ENCODE measurements at places on chromosomes 11 and 22. TPM values are rescaled to one million over a fixed set of nuclear protein-coding genes. Genes with fewer than 3 reads are reported as not detected.

DNA sequence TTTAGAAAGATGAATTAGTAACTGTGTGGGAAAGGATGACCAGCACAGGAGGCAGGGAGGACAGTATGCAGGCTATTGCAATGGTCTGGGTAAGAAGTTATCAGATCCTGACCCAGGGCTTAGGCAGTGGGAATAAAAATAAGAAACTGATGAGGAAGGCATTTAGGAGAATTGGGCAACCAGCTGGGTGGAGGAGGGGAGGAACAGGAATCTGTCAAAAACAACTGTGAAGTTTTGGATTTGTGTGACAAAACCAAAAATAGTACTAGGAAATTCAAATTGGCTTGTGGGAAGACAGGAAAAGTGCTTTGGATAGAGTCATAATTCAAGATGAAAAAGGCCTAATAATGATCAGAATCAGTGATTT is 27.9 kb downstream of the MMP13 start:
- no peaks in the 10 kb centered on the region for H3K27me3 ChIP-seq
- H3K36me3 ChIP-seq, result no peaks in the 10 kb centered on the region
- no peak for DNase-seq
- H3K4me3 ChIP-seq, result no peak overlapping the region
- H3K4me1 ChIP-seq, result no peaks in the 10 kb centered on the region

DNA sequence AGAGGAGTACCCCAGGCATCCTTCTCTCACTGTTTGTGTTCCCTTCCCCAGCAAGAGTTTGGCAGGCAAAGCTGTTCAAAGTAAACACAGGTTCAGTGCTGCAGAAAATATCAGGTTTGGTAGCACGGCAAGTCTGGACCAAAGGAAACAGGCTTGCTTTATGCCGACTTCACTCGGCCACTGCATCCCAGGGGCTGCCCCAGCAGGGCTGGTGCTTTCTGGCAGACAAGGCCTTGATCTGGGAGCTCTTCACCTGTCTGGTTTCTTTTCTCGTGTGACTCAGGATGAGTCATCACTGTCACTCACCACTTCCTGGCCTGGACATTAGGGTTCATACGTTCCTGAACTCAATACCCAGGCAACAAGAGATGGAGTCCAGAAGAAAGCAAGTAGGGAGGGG is 52.6 kb upstream of the NAV2 start:
- H3K4me3 ChIP-seq, result no peak overlapping the region
- no peak for DNase-seq
- H3K27me3 ChIP-seq, result no peaks in the 10 kb centered on the region

GRCh38 chr22:46416520-46416871 is 81.0 kb downstream of the TRMU start:
- no peaks in the 10 kb centered on the region for H3K27me3 ChIP-seq
- no peaks in the 10 kb centered on the region for H3K4me1 ChIP-seq
- H3K27ac ChIP-seq, result no peak overlapping the region
- no peaks in the 10 kb centered on the region for H3K36me3 ChIP-seq
- no peak for DNase-seq
- no peak overlapping the region for H3K4me3 ChIP-seq

DNA sequence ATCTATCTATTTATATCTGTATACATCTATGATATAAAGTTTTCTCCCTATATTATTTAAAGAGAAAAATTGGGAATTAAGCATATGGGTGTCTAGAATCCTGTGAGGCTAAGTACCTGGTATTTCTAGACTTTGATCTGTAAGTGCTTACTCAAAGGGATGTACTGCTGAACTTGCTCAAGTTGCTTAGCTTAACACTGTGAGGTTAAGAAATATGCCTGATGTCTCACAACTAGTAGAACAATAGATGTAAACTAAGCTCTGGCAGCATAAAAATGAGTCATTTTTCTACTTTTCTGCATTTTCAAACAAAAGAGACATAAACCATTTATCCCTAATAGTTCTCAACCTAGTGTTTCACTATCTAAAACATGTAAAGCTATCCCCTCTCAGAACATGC is 744.4 kb upstream of the ANO3 start:
- no peak overlapping the region for H3K4me3 ChIP-seq
- no peaks in the 10 kb centered on the region for H3K36me3 ChIP-seq
- H3K27ac ChIP-seq, result no peak overlapping the region
- H3K27me3 ChIP-seq, result no peaks in the 10 kb centered on the region

The MTFP1 gene
- 7.3 TPM for total RNA-seq

The CRYAB gene
- total RNA-seq, result 84.6 TPM

DNA sequence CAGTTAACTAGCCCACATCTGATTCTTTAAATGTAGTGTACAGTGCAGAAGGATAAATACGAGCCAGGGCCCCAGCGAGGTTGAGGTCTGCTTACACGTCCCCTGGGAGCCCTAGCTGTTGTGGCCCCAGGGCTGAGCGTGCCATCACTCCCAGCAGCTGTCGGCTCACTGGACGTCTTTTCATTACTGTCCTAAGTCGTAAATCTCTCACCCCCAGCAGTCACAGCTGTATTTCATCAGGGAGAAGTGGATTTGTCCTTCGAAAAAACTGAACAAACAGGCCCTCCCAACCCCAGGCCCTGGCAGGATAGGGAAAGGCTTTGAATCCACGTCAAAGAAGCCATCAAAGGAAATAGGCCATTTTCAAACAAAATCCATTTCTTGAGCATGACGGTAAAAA is 110.4 kb upstream of the CSNK2A3 start:
- H3K27ac ChIP-seq, result no peak overlapping the region
- H3K36me3 ChIP-seq, result no peaks in the 10 kb centered on the region
- H3K4me3 ChIP-seq, result no peak overlapping the region

The FAM83F gene
- total RNA-seq, result 1.7 TPM

DNA sequence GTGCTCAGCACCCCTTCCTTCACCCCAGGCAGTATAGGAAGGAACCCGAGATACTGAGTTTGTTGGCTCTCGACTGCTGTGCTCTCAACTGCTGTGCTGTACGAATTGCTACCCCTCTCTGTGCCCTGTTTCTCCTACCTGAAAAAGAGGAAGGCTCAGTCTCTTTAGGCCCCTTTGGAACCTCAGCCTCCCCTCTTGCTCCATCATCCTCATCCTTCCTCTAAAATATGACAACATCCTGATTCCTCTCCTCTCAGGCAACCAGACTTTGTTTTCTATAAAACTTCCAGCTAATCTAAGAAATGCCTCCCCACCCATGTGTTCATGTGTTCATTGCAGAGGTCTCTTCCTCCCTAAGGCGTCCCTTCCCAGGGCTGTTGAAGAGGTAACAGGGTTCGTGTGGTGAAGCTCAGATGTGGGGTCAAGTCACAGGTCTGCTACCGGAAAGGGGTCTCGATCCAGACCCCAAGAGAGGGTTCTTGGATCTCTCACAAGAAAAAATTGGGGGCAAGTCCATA is 35.5 kb upstream of the CD82 start:
- no peak for DNase-seq
- no peaks in the 10 kb centered on the region for H3K36me3 ChIP-seq
- H3K4me3 ChIP-seq, result no peak overlapping the region
- no peaks in the 10 kb centered on the region for H3K27me3 ChIP-seq

- H3K27me3 ChIP-seq, result no peaks in the 10 kb centered on the region
- no peaks in the 10 kb centered on the region for H3K4me1 ChIP-seq
- no peak overlapping the region for H3K27ac ChIP-seq
- H3K36me3 ChIP-seq, result no peaks in the 10 kb centered on the region
These were observed 45.4 kb downstream of the TP53I11 start for GRCh38 chr11:44905131-44905866.

- no peak overlapping the region for H3K27ac ChIP-seq
- H3K4me3 ChIP-seq, result no peak overlapping the region
- no peak for DNase-seq
- H3K36me3 ChIP-seq, result no peaks in the 10 kb centered on the region
- peaks cover 1% of the 10 kb centered on the region for H3K4me1 ChIP-seq
- H3K27me3 ChIP-seq, result no peaks in the 10 kb centered on the region
These were observed 2.0 kb upstream of the ZNF195 start for GRCh38 chr11:3380706-3381545.

The UBQLNL gene
- 1.3 TPM for total RNA-seq

The DEUP1 gene
- 0.72 TPM for total RNA-seq

DNA sequence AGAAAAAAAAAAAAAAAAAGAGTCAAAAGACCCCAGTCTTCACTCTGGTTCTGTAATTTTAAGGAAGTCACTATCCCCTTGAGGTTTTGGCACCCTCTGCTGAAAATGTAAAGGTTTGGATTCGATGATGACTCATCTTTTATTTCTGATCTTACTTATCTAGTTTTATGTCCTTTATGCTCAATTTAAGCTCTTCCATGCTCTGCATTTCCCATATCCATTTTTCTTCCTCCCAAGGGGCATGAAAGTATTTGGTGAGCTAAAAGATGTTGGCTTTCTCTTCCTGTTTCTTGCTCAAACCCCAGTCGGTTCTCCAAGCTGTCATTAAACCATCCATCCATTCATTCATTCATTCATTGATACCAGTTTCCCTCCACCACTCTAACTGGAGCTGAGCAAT is 61.0 kb upstream of the CDON start:
- peak overlapping the region; percentile 64 for H3K27ac ChIP-seq
- DNase-seq, result no peak

- no peaks in the 10 kb centered on the region for H3K4me1 ChIP-seq
- no peaks in the 10 kb centered on the region for H3K27me3 ChIP-seq
- H3K4me3 ChIP-seq, result no peak overlapping the region
- no peak for DNase-seq
These were observed 93.2 kb upstream of the APOA1 start for GRCh38 chr11:116930586-116930985.

DNA sequence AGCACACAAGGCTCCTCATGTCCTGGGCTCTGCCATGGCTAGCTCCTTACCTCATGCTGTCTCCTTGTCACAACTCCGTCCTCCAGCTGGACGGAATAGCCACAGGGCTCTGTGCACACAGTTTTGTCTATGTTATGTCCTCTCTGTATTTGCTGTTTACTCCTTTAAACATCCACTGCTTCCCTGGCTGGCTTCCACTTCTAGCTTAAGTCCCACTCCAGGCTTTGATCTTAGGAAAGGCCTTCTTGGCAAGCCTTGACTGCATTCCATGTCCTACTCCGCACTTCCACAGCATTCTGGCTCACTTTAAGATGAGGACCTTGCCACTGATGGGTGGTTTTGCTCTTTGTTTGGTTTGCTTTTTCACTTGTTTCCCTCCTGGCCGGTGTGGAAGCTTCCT is 22.9 kb upstream of the ROBO3 start:
- no peak overlapping the region for H3K4me3 ChIP-seq
- peaks cover 13% of the 10 kb centered on the region for H3K27me3 ChIP-seq
- peaks cover 5% of the 10 kb centered on the region for H3K4me1 ChIP-seq
- H3K27ac ChIP-seq, result no peak overlapping the region
- DNase-seq, result no peak

DNA sequence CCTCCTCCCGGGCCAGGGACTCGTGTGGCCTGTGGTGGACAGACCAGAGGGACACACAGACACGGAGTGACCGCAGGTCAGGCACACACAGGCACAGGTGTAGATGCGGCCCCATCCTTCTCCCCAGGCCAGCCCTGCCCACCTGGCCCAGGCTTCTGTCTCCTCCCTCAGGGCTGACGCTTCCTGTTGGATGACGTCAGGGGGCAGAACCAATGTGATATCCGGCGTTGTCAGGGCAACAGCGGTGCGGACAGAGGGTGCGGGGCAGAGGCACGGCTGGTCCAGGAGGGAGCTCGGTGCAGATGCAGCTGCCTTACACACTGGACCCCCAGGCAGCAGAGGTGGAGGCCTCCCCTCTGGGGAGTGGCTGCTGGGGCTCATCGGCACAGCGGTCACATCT is 2.9 kb upstream of the TUBGCP6 start:
- no peak for DNase-seq
- no peak overlapping the region for H3K4me3 ChIP-seq
- H3K27ac ChIP-seq, result no peak overlapping the region
- no peaks in the 10 kb centered on the region for H3K36me3 ChIP-seq
- peaks cover 14% of the 10 kb centered on the region for H3K4me1 ChIP-seq

- DNase-seq, result no peak
- no peaks in the 10 kb centered on the region for H3K36me3 ChIP-seq
- H3K27me3 ChIP-seq, result no peaks in the 10 kb centered on the region
- peaks cover 5% of the 10 kb centered on the region for H3K4me1 ChIP-seq
These were observed 3.5 kb upstream of the FEZ1 start for GRCh38 chr11:125499563-125499962.

GRCh38 chr11:47186700-47187695 is 764 bp upstream of the PACSIN3 start:
- H3K4me3 ChIP-seq, result peak overlapping the region; percentile 61
- H3K27ac ChIP-seq, result peak overlapping the region; percentile 94
- H3K4me1 ChIP-seq, result peaks cover 8% of the 10 kb centered on the region
- H3K27me3 ChIP-seq, result no peaks in the 10 kb centered on the region
- no peaks in the 10 kb centered on the region for H3K36me3 ChIP-seq

DNA sequence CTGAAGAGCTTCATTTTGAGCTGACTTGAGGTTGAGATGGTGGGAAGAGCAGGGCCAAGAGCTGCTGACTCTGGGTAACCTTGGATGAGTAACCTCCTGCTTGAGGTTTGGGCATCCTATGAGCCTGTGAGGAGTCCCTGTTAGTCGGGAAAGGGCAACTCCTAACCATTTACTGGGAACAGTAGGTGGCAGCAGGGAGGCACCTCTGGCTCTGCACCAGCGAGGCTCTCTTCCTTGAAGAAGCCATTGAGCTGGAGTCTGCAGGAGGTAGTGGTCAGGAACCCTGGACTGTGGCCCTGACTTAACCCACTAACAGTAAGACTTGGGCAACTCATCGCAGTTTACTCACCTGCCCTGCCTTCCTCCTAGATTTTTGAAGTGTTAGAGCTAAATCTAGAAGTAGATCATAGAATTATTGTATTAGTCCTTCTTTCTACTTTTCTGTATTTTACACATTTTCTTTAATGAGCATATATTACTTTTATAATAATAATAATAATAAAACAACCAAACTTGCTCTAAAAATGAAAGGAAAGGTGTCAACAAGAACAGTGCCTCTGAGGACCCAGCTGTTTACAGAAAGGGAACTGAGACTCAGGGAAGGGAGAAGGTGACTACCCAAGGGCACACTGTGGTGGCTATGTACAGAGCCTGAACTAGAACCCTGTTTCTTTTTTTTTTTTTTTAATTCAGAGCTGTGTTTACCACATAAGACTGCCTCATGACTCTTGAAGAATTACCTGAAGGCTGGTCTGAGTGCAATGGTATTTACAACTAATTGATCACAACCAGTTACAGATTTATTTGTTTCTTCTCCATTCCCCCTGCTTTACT is 47.5 kb downstream of the MEI1 start:
- DNase-seq, result peak; percentile 57
- no peaks in the 10 kb centered on the region for H3K27me3 ChIP-seq
- H3K27ac ChIP-seq, result no peak overlapping the region
- H3K4me1 ChIP-seq, result no peaks in the 10 kb centered on the region

The MYOD1 gene
- total RNA-seq, result not detected

The C11orf52 gene
- 5.9 TPM for total RNA-seq

- no peak overlapping the region for H3K27ac ChIP-seq
- H3K27me3 ChIP-seq, result no peaks in the 10 kb centered on the region
- H3K4me3 ChIP-seq, result no peak overlapping the region
- no peaks in the 10 kb centered on the region for H3K36me3 ChIP-seq
These were observed 200.4 kb downstream of the MN1 start for GRCh38 chr22:27601195-27601594.
